Stimulated activated CD4-positive, alpha-beta T cell treated with anti-CD3 and anti-CD28 coated beads, Interleukin-2, amount 100 ng/mL, for 48 hours (primary cell): ENCODE measurements at places on chromosomes 4 and X.

- DNase-seq: no peak
These were observed 23.5 kb downstream of the NAT8L start for GRCh38 chr4:2082627-2083026.

DNA sequence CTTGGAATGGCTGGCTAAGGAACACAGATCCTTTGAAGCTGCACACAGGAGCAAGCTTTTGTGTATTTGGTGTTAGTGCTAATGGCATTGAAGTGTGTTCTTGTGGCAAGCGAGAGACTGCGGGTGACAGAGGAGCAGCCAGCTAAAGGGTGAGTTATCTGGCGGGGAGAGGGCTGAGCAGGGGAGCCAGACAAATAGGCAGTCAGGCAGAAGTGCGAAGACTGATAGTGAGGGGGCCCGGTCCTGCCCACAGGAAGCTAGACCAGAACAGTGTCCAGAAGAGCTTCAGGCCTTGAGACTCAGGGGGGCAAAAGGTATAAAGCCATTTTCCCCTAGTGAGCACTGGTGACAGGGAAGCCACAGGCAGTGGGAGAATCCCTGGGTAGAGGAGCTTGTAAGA lies 49.6 kb upstream of the MAMLD1 start:
- DNase-seq: no peak

DNA sequence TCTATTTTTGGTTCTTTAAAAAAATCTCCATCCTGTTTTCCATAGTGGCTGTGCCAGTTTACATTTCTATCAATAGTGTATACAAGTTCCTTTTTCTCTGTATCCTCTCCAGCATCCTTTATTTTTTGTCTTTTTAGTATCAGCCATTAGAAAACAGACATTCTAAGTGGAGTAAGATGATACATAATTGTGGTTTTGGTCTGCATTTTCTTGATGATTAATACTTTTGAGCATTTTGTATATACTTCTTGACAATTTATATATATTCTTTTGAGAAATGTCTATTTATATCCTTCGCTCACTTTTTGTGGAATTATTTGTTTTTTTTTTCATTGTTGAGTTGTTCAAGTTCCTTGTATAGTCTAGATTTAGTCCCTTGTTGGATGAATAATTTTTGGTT lies 382.2 kb upstream of the SPOCK3 start:
- DNase-seq: no peak

DNA sequence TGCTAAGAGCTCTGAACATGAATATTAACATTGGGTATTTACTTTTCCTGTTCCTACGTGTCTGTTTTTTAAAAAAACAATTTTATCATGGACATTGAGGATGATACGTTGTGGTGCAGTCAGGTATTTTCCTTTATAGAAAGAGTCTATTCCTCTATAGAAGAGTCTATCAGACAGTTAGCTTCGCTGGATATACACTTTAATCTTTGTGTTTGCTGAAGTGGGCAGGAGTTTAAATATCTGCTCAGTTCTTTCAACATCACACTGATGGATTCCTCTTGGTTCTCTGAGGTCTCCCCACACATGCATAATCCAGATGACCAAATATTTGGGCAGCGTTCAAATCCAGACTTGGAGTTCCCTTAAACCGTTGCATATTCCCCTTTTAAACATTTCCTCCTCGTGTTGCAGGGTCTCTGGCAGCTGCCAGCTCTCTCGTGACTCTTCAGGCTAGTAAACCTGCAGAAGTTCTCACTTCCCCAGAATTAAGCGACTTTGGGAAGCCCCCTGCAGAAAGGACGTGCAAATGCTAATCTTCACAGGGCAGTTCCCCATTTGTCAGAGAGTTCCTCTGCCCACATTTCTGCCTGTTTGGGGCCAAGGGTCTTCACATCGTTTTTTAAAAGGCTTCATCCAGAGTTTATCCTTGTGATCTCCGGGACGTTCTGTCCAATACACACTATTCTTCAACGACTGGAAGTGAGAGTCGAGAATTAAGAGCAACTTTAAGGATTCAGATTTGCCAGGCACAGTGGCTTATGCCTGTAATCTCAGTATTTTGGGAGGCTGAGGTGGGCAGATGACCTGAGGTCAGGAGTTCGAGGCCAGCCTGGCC lies 20.5 kb upstream of the DHRSX start:
- no peak for DNase-seq

DNA sequence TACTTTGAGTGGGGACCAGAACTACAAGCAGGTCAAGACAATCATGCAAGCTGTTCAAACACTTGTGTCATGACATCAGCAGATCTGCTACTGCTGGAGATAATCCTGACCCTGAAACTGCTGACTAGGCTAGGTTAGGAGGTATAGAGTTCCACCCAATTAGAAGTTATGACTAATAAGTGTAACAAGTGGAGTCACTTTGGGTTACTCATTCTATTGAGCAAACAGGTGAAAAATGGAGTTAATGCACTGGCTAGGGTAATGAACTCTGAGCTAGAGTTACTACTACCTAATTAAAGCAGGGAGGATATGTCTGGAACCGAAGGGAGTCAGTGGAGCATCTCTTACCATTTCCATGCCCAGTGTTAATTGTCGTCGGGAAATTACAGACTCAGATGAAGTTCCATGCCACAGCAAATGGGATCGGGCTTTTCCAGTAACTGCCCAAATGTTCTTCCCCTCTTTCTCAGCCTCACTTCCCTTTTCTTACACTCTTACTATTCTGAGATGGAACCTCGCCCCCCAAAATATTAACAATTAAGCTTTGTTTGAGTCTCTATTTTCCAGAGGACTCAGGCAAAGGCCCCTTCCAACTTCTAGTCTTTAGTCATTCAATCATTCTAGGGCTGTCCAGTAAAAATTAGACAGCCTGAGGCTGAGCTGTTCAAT lies 19.8 kb upstream of the MANBA start:
- no peak for DNase-seq
